Activated T-helper 1 cell treated with anti-CD3 and anti-CD28 coated beads, Interleukin-2, amount 50 U/mL, for 16 hours (primary cell): ENCODE measurements at places on chromosomes 16 and 17.

GRCh38 chr16:3879887-3880564, 487 bp downstream of the CREBBP start:
- DNase-seq, result peak; percentile 63

- DNase-seq, result peak; percentile 4
These were observed 79.9 kb downstream of the GPRC5B start for GRCh38 chr16:19804538-19805323.

DNA sequence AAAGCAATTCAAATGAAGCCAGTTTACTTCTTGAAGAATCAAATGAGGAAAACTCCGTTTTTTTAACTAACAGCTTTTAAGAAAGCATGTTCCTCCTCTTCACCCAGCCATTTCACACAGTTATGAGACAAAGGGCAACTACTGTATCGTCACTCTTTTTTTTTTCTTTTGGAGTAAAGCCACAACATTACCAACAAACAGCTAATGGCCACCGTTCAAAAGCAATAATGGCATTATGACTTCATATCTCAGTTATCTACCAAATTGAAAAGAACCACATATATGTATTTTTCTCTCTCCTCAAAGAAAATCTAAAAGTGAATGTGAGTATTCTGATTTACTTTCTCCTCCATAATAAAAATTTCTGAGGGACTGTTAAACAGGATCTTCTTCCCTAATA, 14.5 kb downstream of the GRB2 start:
- DNase-seq, result no peak

DNA sequence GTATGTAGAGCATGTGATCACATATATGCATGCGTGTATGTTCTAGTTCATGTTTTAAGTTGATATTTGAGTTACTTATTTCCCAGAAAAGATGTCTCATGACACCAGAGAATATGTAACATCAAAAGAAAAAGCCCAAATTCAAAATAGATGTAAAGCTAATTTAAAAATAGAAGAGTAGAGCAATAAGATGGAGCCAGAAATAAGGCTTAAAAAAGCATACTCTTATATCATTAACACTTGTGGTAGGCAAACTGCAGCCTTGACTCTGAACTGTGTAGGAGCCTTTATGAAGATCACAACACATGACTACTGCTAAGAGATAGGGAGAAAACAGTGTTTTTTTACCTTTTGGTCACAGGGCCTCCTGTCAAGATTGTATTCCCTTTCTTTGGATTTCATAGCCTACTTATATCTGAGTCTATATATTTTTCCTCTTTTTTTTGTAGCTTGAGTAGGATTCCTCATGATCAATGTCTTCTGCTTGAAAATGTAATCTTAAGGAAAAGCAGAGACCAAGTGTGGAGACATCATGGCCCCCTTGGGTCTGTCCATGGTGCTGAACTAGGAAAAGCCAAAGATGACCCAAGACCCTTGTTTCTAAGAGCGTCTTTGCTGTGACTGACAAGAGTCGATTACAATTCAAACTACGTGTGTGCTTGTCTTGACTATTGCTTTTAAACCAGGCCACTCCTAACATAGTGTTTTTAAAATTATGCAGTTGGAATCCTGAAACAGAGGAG, 390.4 kb downstream of the SHISA9 start:
- no peak for DNase-seq

DNA sequence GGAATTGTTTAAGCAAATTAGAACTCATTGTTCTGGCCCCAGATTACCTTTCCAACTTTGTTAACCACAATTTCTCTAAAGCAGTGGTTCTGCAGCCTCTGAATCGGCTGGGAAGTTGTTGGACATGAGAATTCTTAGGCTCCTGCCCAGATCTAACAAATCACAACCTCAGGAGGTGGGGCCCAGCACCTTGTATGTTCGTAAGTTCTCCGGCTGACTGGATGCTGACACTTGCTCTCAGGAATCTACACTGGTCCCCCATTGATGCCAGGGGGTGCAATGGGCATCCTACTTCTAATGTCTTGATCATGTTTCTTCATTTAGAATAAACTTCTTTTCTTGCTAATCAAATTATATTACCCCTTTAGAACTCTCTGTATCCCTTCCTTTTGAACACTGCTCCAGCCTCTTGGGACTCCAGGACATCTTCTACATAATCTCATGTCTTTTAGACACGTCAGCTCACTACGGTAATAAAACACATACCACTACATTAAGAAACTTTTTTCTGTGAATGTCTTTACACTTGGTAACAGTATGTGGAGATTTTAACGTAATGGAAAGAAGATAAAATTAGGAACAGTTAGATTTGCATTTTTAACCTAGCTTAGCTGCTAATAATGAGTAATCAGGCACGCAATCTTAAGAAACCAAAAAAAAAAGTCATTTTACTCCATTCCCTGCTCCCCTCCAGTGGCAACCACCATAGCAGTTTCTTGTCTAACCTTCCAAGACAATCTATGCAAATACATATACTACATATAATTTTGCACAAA, 143.2 kb downstream of the ITFG1 start:
- DNase-seq, result no peak

GRCh38 chr17:77424585-77425344, 284.0 kb downstream of the SEC14L1 start:
- no peak for DNase-seq

GRCh38 chr17:42484304-42484703, 25.6 kb downstream of the ATP6V0A1 start:
- DNase-seq, result peak; percentile 35

- DNase-seq, result no peak
These were observed 2.5 kb downstream of the VAMP2 start for GRCh38 chr17:8160224-8160577.

DNA sequence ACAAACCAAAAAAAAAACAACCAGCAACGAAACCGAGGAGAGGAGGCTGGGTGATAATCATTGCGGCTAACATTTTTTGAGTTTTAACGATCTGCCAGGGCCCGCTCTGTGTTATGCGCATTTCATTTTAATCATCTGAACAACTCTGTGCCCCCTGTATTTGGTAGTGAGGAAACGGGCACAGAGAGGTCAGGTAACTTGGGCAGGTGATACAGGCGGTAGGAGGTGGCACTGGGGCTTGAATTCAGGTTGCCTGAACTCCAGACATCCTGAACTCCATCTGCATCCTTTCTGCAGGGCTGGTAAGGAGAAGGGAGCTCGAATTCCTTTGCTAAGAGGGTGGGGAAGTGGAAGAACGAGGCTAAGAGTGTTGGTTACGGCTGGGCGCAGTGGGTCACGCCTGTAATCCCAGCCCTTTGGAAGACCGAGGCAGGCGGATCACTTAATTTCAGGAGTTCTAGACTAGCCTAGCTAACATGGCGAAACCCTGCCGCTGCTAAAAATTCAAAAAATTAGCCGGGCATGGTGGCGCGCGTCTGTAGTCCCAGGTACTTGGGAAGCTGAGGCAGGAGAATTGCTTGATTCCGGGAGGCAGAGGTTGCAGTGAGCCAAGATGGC, 1.1 kb downstream of the CLUAP1 start:
- no peak for DNase-seq

DNA sequence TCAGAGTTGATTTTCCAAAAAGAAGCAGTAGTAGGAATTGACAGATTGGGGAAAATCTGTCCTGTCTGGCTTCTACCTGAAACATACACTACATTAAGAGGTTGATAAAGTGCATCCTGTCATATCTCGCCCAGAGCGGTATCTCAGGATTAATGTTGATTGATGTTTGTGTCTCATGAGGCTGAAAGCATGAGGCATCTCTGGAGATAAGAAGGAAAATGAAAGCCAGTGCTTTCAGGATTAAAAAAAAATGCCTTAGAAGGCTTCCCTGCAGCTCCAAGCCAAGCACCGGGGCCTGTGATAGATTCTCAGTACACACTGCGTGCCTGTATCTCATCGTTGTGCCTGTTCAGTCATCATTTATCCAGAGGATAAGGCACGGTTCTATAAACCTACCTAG, 26.4 kb upstream of the CD300E start:
- no peak for DNase-seq

GRCh38 chr16:46853713-46854443, 22.9 kb upstream of the C16orf87 start:
- DNase-seq, result peak; percentile 35

DNA sequence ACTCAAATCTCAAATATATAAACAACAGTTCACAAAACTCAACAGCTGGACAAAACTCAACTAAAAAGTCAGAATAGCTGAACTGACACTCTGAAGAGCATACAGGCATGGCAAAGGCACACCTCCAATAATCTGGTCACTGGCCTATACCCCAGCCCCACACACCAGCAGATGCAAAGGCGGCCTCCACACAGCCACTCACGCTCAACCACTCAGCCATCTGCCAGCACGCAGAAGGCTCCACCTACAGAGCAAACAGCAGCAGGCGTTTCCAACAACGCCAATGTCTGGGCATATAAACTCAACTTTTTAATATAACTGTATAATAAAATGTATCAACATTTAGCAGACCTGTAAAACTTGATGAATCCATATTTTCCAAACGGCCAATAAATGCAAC, 17.2 kb downstream of the USP7 start:
- no peak for DNase-seq

- DNase-seq, result no peak
These were observed 453.3 kb downstream of the KCNJ2 start for GRCh38 chr17:70622368-70623260.

- no peak for DNase-seq
These were observed 6.9 kb downstream of the CAMKK1 start for GRCh38 chr17:3885970-3886369.

GRCh38 chr16:67884684-67885083, at the start of gene NRN1L:
TSS of gene NRN1L (plus strand) at chr16:67884885. CDS start at chr16:67884904, 19 bp downstream.
- no peak for DNase-seq

DNA sequence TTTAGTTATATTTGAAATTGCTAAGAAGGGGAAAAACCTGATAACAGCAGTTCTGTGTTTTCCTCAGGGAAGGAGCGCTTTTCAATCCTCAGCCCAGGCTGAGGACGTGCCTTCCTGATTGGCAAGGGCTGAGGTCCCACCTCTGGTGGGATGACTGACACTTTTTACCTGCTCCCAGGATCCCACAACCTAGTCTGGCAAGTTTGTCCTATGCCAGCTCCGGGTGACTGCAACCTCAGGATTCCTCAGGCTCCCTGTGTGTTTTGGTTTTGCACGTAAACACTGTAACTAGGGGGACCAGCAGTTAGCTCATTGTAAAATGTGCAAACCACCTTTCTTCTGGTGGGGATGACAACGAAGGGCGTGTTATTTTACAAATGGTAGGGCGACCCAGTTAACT, 7.5 kb downstream of the MARCHF10 start:
- DNase-seq, result no peak

GRCh38 chr17:46944931-46945330, 22.0 kb downstream of the GOSR2 start:
- no peak for DNase-seq

GRCh38 chr17:44593156-44593555, 35.9 kb downstream of the FZD2 start:
- DNase-seq, result no peak

DNA sequence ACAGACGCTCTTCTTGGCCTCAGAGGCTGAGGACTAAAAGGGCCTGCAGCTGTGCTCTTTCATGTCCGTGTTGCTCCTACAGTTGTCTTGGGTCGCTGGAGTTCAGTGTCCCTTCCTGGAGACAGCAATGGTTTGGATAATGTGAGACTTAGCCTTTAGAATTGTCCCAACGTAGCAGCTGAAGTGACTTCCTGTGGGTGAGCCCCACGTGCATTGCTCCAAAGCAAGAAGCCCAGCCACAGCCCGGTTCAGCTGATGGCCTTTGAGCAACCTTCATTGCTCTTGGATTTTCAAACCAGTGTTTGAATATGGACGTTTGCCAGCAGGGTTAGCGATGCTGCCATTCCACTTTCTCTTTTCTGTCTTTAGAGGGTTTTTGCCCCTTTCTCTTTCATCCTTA, 19.7 kb downstream of the TMEM11 start:
- no peak for DNase-seq

GRCh38 chr16:72470541-72470940, 298.6 kb upstream of the PMFBP1 start:
- DNase-seq, result no peak

- no peak for DNase-seq
These were observed 5.4 kb downstream of the CD2BP2 start for GRCh38 chr16:30349675-30350074.

- no peak for DNase-seq
These were observed 41.8 kb downstream of the TEKT5 start for GRCh38 chr16:10652730-10653590.

DNA sequence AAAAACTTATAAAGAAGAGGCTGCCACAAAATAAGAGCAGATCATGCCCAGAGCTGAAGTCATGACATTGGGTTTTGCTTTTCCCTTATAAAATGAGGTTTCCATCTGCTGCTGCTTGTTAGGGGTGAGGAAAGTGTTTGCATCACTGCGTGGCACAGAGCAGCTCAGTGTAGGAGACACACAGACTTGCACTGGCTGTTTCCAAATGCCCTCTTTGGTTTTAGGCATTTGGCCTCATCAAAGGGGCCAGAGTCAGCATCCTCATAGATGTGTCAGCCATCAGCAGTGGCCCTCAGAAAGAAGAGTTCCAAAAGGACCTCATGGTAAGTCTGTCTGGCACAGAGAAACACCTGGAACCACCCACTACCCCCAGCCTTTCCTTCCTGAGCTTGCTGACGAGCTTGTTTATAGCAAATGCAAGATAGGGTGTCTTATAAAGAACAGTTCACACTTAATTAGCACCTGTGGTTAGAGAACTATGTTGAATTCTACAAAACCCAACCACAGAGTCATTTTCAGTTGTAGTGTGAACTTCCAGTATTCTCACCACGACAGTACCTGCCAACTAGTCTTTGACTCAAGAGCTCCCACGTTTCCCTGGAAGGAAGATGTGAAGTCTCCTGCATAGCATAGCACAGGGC, 17.0 kb downstream of the VWA3A start:
- DNase-seq, result no peak

DNA sequence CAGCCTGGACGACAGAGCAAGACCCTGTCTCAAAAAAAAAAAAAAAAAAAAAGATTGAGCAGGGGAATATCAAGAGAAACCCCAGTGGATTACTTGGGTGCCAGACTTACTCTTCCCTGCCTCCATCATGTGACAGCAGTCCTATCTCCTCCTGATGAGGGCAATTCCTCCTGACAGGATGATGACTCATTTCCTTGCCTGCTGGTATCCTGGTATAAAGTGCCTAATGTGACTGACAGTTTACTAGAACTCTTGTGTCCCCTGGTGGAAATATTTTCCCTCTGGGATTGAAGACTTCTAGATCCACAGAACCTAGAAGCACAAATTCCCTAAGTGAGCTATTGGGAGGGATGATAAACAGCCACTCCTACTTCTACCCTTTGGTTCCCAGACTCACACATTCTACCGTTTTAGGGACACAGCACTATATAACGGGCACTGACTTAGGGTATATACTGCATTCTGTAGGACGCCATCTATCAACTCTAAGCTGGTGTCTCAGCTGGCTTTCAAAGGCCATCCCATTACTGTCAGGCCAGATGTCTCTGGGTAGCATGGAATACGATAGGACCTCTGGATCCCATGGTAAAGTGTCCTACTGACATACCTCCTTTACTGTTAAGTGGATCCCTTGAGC, 114.6 kb upstream of the MED13 start:
- no peak for DNase-seq

GRCh38 chr17:72115781-72116525, 4.9 kb upstream of the SOX9 start:
- no peak for DNase-seq

DNA sequence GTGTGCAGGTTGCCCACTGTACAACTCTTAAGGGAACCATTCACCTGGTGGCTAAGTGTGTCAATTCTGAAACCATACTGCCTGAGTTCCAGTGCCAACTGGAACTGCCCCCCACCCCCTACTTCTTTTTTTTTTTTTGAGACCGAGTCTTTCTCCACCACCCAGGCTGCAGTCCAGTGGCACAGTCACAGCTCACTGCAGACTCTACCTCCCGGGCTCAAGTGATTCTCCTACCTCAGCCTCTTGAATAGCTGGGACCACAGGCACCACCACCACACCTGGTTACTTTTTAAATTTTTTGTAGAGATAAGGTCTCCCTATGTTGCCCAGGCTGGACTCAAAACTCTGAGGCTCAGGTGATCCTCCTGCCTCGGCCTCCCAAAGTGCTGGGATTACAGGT, 40.4 kb upstream of the DHX8 start:
- no peak for DNase-seq
